ENCODE measurements at places on chromosomes 1 and 21. TPM values are rescaled to one million over a fixed set of nuclear protein-coding genes. Genes with fewer than 3 reads are reported as not detected.

DNA sequence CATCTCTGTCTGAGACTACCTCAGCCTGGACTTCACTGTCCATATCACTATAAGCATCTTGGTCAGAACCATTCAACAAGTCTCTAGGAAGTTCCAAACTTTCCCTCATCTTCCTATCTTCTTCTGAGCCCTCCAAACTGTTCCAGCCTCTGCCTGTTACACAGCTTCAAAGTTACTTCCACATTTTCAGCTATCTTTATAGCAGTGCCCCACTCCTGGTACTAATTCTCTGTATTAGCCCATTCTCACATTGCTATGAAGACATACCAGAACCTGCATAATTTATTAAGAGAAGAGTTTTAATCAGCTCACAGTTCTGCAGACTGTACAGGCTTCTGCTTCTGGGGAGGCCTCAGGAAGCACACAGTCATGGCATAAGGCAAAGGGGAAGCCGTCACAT, 15.7 kb upstream of the DPH5 start:
- peaks cover 13% of the 10 kb centered on the region for H3K4me1 ChIP-seq
- DNase-seq, result no peak
- no peak overlapping the region for H3K27ac ChIP-seq
- peaks cover 9% of the 10 kb centered on the region for H3K36me3 ChIP-seq

DNA sequence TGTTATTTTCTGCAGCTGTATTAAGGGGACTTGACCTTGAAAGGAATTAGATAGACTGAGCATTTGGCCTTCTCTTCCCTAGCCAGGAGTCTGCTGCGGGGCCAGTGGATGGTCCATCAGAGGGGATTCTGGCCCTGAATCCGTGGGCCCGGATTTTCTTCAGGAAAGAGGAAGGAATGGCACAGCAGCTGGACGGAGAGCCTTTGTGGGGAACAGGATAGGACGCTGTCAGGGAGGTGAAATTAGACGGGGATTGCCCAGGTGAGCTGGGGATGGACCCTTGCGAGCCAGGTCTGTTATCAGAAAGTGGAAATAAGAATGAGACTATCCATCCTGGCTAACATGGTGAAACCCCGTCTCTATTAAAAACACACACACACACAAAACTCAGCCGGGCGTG, 1.7 kb upstream of the C2CD2 start:
- H3K27ac ChIP-seq, result no peak overlapping the region
- peaks cover 38% of the 10 kb centered on the region for H3K27me3 ChIP-seq
- H3K4me1 ChIP-seq, result peaks cover 19% of the 10 kb centered on the region
- no peak overlapping the region for H3K4me3 ChIP-seq
- H3K36me3 ChIP-seq, result no peaks in the 10 kb centered on the region
- no peak for DNase-seq

DNA sequence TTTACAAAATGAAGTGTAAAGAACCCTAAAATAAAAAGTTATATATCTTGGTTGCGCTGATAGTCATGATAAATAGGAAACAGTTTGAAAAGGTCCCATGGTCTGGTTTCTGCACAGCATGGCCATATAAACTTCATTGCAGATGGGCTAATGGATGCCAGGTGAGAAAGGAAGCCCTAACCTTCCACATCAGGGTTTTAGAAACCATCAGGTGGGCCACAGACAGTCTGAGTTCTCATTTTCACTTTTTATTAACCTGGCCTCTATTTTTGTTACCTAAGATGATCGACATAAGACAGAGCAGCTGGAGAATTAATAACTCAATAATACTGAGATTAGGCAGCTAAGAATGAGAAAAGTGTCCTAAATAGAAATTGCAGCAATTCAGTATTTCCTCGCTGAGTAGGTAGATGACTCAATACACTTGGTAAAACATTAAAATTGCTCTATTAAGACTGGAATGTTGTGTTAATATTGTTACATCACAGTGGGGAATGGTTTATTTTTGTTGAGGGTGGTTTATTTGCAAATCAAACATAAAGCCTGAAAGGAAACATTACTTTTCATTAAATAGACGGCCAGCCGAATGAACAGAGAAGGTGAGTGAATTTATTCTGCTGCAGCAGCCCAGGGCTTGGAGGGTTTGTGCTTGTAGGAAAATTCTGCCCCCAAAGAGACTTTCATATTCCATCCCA, 21.1 kb downstream of the C1orf21 start:
- no peak for DNase-seq
- no peaks in the 10 kb centered on the region for H3K36me3 ChIP-seq
- no peak overlapping the region for H3K4me3 ChIP-seq
- H3K4me1 ChIP-seq, result no peaks in the 10 kb centered on the region
- H3K27ac ChIP-seq, result no peak overlapping the region

DNA sequence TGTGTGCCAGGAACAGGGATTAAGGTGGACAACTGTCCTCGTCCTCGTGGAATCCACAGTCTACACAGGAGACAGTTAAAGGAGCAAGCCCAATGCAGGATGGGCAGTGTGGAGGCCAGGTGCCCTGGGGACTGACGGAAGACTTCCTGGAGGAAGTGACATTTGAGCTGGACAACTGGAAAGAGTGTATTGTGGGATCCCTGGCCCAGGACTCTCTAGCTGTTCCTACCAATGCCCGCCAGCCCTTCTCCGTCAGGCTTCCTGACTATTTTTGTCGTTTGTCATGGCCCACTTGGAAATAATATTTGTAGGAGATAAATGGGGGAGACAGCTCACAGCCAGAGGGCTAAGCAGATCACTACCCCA, 235.3 kb downstream of the TOMM20 start:
- no peak overlapping the region for H3K4me3 ChIP-seq
- H3K27ac ChIP-seq, result no peak overlapping the region
- H3K36me3 ChIP-seq, result no peaks in the 10 kb centered on the region
- DNase-seq, result no peak

Gene TRAF3IP3
- 422 TPM for polyA plus RNA-seq

Gene VANGL1
- 0.35 TPM for polyA plus RNA-seq

All from B cell (primary cell).